ENCODE measurements at places on chromosomes 1 and 21. TPM values are rescaled to one million over a fixed set of nuclear protein-coding genes. Genes with fewer than 3 reads are reported as not detected.

The FCMR gene
- total RNA-seq, result 11.7 TPM

The LCE2A gene
- not detected for total RNA-seq

The NPL gene
- total RNA-seq, result 2.4 TPM

The SPATA46 gene
- not detected for total RNA-seq

The VSIG8 gene
- total RNA-seq, result not detected

DNA sequence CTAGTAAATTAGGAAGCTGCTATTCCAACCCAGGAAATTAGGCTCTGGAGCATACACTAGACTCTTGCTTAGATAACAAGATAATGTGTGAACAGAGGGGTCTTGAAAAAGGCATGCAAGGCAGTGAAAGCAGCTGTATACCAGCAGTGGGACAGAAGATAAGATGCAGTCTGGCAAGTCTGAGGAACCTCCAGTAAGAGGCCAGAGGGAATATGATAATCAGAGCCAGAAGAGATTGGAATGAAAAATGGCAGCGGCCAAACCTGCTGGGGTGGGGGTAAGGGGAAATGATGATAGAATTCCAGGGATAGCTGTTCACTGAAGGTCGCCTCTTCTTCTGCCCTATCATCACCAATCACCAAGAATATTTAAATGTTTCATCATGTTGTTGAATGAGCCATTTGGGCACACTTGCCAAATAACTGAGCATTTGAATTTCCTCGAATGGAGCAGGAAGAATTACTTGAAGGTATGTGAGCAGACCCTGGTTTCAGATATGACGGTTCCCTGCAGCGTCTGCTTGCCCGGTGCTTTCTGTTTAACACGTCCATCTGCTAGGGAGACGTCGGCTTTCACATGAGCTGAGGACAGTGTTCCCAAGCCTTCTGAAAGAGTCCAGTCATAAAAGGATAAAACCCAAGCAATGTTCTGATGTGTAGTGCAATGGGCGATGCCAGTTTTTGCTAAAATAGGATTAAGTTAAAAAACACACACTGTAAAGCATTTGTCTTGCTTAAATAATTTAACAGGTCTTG is 173.3 kb downstream of the RWDD3 start:
- no peak for DNase-seq

DNA sequence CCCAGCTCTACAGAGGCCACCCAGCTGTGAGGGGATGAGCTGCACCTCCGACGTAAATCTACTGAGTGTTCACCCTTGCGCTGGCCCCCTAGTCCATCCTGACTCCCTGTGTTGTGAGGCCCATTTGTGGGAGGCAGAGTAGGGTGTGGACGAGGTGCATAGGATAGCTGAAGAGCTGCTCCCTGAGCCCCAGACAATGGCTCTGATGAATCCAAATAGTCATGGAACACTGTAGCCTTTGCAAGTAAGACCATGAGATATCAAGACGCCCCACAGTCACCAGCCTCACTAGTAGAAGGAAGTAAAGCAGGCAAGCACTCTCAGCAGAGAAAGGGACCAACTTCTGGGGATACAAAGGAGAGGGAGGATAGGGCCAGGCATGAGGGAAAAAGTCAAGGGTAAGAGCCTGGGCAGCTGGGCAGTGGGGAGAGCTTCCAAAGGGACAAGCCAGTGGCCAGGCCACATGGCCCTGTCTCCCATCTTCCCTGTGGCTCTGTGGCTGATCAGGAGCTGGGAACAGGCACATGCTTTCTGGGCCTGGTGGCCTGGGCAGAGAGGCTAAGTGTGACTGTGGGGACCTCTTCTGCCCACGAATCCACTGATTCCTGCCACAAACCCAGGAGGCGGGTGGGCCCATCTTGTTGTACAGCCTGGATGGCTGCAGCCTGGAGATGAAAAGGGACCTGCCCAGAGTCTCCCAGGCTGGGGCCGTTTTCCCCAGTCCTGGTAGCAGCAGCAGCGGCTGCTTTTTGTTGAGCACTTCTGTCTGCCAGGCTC is 55.5 kb upstream of the EPS8L3 start:
- peak; percentile 30 for DNase-seq

- no peak for DNase-seq
Measured at GRCh38 chr1:187877220-187877619, 1048.5 kb downstream of the PLA2G4A start.

- DNase-seq, result no peak
Measured at GRCh38 chr1:119327094-119327449, 41.5 kb upstream of the HAO2 start.

GRCh38 chr1:203300441-203301330 is 4.6 kb upstream of the BTG2 start:
- DNase-seq, result no peak

GRCh38 chr1:101945884-101946283 is 50.8 kb downstream of the OLFM3 start:
- DNase-seq, result no peak

- DNase-seq, result no peak
Measured at GRCh38 chr1:92743221-92743620, 41.7 kb downstream of the EVI5 start.

DNA sequence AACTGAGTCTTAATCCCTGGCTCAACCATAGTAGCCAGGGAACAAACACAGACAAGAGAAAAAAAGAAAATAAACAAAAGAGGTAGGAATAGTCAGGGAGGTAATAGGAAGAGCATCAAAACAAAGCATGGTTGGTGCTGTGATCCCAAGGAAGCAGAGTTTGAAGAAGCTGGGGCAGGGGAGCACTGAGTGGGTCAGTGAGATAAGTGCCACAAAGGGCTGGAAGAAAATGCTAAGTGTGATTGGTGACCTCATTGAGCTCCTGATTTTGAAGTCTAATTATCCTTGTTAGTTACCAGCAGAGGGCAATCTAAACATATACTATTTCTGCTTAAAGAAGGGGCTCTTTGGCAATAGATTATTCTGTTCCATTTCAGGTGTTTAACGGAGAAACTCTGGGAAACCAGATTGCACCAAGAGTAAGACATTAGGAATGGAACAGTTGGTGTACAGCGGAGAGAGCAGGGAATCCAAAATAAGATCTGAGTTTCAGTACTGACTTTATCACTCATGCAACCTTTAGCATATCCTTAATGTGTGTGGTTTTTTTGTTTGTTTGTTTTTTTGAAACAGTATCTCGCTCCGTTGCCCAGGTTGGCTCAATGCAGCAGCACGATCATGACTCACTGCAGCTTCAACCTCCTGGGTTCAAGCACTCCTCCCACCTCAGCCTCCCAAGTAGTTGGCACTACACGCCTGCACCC is 30.7 kb upstream of the KIAA1614 start:
- DNase-seq, result no peak

DNA sequence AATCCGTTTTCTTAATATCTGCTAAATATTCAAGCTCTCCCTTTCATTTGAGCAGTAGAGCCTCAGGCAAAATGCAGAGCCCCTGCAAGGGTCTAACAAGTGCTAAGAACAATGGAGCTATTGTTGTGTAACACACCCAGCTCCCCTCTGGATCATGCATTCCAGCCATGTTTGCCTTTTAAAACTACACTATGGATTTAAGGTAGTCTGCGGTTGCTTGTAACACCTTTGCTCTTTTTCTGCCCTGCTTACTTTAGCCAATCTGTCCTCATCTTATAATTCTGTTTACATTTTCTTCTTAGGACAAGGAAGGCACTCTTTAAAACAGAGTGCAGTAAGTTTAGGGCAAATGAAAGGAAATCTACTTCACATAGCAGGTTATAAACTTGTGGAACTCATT is 60.0 kb upstream of the C1orf105 start:
- no peak for DNase-seq

DNA sequence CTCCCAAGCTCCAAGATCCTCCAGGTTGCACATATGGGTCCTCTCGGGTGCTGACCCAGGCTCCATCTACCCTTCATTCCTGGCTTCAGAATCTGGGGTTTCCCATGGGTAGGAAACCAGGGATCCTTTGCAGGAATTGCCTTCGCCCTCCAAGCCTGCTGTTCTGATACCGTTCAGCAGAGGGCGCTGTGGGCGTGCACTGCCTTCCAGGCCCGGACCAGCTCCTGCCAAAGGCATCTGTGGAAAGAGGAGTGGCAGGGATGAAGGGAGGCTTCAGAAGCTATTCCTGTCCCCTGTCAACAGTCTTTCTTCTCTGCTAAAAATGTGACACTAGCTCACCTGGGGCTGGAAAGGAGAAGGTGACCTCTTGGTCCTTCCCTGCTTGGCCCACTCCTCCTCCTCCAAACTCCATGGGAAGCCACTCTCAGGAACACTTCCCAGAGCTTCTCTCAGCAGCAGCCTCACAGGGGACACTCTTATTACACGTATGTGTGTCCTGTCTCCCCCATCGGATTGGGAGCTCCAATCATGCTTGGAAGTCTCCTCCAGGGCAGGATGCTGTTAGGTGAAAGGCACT is 71.2 kb downstream of the VWA5B1 start:
- peak; percentile 92 for DNase-seq

DNA sequence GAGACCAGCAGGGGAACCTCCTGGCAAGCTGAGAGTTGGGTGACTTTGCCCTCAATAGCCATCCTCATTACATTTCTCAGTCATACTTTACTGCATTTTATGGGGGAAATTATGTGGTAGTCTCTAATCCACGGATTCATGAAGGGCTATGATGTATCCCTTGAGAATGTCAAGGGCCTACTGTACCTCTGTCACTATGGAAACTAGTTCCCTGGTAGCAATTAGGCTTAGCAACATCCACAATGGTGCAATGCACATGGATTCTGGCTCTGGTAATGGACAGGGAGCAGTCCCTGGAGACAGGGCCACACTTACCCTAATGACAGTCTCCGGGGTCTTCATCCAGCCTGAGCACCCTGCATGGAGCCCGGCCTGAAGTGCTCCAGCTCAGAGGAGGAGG is 26.5 kb downstream of the LRRN2 start:
- DNase-seq, result no peak

DNA sequence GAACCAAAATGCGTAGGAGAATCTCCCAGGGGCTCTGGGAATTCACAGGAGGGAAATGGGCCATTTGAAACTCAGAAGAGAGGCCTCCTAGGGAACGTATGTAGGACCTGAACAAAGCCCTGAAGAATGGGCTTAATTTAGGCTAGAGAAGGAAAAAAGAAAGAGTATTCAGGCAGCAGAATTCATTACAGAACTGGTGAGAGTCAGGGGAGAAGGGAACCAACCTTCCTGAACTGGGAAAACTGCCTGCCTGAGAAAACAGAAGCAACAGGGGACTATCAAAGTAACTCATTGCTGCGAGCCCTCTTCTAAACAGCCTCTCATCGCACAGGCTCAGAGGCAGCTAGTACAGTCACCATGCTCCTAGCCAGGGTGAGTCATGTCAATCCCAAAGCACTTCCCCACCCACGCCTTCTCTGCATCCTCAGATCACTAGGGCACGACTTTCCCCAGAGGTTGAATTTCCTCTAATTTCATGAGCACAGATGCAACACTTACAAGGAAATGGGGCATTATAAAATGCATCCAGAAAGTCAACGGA is 98.1 kb downstream of the ADSS2 start:
- DNase-seq, result peak; percentile 82

DNA sequence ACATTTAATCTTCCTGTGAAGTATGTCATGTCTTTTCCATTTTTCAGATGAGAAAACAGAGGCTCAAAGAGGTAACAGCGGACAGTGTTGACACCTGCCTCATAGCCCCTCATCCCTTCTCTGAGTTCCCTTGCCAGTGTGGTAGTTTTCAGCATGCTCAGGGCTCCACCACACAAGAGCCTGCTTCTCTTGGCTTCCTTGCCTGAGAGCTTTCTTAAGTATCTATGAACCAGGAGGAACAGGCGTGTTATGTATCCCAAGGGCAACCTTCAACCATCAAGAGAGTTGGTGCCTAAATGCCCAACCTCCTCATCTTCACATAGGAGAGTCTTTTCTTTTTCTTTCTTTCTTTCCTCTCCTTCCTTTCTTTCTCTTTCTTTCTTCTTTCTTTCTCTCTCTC is 5.9 kb upstream of the PAFAH2 start:
- no peak for DNase-seq

GRCh38 chr1:115827452-115828044 is 13.4 kb downstream of the NHLH2 start:
- DNase-seq, result no peak

- peak; percentile 51 for DNase-seq
Measured at GRCh38 chr1:165871311-165872067, 44.1 kb downstream of the UCK2 start.

DNA sequence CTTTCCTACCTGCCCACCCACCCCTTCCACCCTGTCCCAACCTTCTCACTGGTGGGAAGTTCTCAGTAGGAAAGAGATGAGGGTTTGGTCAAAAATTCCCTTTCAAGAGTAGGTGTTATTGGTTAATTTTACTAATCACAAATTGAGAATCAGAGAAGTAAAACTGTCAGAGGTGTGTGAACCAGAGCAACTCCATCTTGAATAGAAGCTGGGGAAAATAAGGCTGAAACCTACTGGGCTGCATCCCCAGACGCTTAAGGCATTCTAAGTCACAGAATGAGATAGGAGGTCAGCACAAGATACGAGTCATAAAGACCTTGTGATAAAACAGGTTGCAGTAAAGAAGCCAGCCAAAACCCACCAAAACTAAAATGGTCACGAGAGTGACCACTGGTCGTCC is 11.5 kb downstream of the PLA2G2D start:
- DNase-seq, result no peak

- DNase-seq, result no peak
Measured at GRCh38 chr1:192159781-192160180, 1.5 kb downstream of the RGS18 start.

- DNase-seq, result no peak
Measured at GRCh38 chr1:97634758-97635157, 286.1 kb downstream of the DPYD start.

DNA sequence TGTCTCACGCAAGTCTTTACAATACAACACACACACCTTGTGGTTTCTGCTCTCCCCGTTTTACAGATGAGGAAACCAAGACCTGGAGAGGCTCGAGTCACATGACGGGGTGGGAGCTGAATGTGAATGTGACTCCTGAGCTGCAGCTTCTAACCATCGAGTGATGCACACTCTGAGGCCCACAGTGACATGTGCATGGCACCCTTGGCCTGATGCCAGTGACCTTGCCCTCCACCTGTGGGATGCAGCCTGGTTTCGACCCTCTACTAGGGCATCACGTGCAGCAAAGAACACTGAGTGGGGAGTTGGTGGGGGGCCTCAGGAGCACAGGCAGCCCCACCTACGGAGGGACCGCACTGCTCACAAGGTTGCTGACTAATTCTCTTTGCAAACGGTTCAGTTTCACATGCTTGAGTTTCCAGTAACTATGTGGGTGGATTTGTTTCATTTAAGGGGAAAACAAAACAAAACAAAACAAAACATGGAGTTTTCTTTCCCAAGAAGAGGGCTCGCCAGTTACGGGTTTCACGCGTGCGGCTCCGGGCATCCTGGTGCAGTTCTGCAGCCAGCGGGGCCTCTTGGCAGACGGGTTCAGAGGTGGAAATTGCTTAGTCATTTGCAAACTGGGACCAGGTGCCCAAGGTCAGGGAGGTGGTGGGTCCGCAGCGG is 22.9 kb downstream of the SPSB1 start:
- peak; percentile 79 for DNase-seq

GRCh38 chr1:85599076-85599491 is 18.5 kb downstream of the CCN1 start:
- no peak for DNase-seq

GRCh38 chr1:28582248-28582615 is 9.8 kb upstream of the RAB42 start:
- DNase-seq, result no peak

DNA sequence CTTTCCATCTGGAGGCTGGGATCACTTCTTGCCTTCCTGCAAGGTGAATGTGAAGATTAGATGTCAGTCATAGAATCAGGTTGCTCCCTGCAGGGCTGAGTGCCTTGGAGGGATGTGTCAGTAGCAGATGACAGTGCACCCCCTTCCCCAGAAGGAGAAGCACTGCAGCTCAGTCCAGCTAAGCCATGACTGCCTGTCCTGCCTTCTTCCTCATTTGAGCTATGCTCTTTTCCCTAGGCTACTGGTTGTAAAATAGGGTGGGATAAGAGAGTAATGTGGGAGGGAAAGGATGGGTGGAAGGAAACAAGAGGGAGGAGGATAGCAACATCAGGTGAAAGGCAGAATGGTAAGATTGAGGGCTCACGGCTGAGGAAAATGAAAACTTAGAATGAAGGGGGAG is 11.1 kb upstream of the FABP3 start:
- DNase-seq, result no peak

Measured in SJSA1 (cell line).